SK-N-SH (cell line): ENCODE measurements at places on chromosomes 4 and X. TPM values are rescaled to one million over a fixed set of nuclear protein-coding genes. Genes with fewer than 3 reads are reported as not detected.

The SHROOM2 gene
- polyA plus RNA-seq, result not detected in 2 replicates

The NSUN7 gene
- polyA plus RNA-seq, result 0.21 and 0.28 TPM in 2 replicates

The AREG gene
- not detected in 2 replicates for polyA plus RNA-seq

The NDP gene
- polyA plus RNA-seq, result 0.13 and 0.16 TPM in 2 replicates

The CLCN5 gene
- polyA plus RNA-seq, result 1.7 and 1.9 TPM in 2 replicates

The ANKRD37 gene
- 10.1 and 11.6 TPM in 2 replicates for polyA plus RNA-seq

The CACNA1F gene
- polyA plus RNA-seq, result not detected in 2 replicates

The PSMD10 gene
- 53.0 and 69.3 TPM in 2 replicates for polyA plus RNA-seq

The VBP1 gene
- 13.8 and 18.1 TPM in 2 replicates for polyA plus RNA-seq

DNA sequence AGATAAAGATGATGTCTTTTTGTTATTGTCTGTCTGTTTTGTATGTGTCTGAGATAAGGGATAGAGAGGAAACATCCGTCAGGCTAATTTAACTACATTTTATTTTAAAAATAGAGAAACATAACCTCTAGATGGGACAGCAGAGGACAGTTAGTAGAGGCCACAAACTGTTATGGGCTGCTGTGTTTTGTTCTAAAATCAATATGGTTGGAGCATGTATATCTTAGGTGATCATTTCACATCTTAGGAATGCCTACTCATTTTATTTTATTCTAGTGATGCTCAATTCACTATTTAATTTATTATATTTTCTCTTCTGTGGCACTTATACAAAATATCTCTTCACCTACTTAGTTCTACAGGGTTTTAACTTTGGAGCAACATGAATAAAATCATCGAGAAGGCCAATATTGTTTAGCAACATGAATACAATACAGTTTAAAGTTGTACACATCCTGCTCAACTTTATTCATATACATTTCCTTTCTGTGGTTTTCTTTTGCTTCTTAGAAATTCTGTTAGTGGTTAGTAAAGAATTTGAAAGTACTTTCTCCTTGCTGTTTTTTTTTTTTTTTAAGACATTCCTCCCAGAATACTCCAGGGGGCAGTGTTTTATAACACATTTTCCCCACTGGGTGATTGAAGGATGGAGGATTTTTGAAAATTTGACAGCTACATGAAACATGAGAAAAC, 392.9 kb downstream of the UNC5C start:
- peak; percentile 41 for DNase-seq

GRCh38 chr4:182451441-182451840, 208.2 kb downstream of the TENM3 start:
- no peak for DNase-seq

DNA sequence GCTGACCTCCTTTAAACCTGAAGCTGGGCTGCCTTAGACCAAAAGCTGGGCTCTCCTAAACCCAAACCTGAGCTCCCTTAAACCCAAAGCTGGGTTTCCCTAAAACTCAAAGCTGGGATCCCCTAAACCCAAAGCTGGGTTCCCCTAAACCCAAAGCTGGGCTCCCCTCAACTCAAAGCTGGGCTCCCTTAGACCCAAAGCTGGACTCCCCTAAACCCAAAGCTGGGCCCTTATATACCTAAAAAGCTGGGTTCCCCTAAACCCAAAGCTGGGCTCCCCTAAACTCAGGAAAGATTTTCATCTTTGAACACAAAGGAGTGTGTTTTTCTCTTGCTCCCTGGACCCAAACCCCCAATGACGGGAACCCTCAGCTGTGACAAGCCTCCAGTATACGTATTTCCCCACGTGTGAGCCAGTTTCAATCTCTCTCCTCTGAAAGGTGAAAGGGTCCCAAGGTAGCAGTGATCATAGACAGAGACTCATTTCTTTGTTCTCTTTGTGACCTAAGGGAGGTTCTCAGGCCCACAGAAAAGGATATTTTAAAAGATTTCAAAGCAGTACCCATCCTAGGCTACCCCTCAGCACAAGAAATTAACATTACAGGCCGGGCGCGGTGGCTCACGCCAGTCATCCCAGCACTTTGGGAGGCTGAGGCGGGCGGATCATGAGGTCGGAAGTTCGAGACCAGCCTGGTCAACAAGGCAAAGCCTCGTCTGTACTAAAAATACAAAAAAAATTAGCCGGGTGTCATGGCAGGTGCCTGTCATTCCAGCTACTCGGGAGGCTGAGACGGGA, 31.3 kb upstream of the ASMTL start:
- DNase-seq, result no peak

- DNase-seq, result no peak
Measured at GRCh38 chrX:138763761-138764160, 52.2 kb upstream of the FGF13 start.

- no peak for DNase-seq
Measured at GRCh38 chrX:67604979-67605703, 61.3 kb downstream of the AR start.

DNA sequence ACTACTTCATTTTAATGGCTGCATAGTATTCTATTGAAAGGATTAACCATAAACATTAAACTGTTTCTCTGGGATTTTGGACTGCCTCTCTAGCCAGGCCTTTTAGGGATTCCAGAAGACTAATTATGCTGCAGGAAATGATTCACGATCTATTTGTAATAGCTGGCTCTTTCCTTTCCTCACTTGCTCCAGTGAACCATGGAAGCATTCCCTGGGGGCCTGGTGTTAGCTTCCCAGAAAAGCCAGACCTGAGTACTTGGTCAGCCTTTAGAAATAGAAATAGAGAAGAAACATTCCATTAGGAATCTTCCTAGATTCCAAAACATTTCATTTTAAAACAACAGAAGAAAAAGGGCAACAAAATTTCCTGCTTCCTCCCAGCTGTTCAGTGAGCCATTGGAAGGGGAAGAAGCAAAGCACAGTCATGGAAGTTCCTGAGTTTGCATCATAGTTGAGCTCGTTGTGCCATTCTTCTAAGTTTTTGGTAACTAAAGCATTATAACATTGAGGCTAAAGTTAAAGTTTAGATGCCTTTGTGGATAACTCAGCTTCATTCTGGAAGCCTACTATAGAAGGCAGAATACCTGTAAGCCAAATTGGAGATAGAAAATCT, 83.5 kb downstream of the NPNT start:
- DNase-seq, result no peak

GRCh38 chr4:15557786-15558550, 88.3 kb downstream of the CC2D2A start:
- no peak for DNase-seq

DNA sequence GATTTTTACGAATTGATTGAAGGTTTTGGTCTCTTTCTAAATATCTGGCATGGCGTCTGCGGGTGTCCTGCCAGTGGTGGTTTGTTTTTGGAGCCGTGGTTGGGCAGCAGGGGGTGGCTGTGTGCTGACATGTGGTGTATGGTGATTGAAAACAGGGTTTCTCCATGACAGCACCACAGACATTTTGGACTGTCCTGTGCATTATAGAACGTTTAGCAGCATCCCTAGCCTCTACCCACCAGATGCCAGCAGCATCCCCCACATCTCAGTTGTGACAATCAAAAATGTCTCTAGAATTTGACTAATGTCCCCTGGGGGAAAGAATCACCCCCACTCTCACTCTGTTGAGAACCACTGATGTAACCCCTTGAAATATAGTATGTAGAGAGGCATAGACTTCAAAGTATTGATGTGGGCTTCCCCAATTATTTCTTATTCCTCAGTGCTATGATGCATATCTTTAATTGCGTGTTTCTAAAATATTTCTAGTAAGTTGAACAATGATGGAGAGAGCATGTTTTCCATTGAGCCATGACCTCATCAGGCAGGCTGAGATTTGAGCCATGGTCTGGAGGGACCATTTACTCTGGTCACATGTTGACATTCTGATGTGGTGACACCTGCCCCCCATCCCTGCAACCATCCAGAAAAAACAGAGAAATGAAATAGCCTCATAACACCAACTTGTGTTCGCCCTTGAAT, 77.4 kb upstream of the MID1 start:
- no peak for DNase-seq

DNA sequence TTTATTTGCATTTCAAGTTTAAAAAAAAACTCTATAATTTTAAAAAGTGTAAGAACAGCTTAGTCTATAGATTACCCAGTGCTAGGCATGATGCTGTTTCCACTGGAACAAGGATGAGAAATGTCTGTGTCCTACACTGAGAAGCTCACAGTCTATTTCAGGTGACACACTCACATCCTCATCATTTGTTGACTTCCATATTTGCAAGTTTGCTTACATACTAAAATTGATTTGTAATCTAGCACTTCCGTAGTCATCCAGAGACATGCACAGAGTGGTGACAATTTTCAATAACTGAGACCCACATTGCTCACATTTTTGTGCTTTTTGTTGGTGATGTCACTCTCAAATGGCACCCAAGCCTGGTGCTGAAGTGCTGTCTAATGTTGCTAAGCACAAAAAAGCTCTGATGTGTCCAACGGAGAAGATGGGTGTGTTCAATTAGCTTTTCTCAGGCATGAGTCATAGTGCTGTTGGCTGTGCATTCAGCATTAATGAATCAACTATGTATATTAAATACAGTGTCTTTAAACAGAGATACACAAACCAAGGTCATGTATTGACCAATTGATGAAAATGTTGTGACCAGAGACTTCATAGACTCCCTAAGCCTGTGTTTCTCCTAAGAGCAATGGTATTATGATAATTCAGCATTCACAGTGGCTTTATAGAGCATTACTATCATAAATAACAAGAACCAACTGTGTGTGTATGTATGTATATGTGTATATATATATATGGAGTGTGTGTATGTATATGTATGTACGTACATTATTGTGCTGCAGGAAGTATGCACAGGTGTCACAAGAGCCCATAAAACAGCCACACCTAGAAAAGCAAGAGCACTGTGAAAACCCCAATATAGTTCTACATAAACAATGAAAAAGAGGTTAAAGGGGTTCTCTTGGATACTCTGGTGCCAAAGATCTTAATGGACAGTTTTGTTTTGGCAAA, 31.2 kb upstream of the VCX3B start:
- no peak for DNase-seq

GRCh38 chr4:174215961-174216680, 67.3 kb downstream of the FBXO8 start:
- DNase-seq, result peak; percentile 76

- DNase-seq, result no peak
Measured at GRCh38 chrX:42869659-42870476, 91.9 kb upstream of the PPP1R2C start.

DNA sequence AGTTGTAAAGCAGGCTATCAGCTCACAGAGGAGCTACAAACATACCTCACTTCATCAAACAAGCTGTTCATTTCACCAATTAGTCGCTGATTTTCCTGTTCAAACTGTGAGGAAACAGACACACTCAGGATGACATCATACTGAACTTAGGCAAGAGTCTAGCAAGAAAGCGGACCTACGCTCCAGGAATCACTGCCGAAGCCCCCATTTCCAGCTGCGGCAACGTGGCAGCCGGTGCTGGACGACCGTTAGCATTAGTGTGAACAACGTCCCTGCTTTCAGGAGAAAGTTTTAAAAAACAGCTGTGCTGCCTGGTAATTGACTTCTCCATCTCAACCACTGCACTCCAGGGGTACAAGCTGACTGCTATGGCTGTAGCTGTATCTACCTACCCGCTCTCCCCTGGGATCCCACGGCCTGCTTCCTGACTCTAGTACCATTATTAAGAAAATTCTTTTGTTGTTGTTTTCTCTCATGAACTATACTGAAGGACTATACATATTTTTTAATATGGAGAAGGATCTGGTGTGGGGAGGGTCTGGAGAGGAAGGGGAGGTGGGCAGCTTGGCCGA, 38.3 kb downstream of the NSG1 start:
- DNase-seq, result no peak

GRCh38 chrX:134171661-134172587, 65.1 kb upstream of the CCDC160 start:
- DNase-seq, result peak; percentile 64

- DNase-seq, result no peak
Measured at GRCh38 chr4:99617374-99617773, 40.3 kb downstream of the C4orf54 start.

- no peak for DNase-seq
Measured at GRCh38 chrX:16039363-16039762, 84.0 kb upstream of the GRPR start.

DNA sequence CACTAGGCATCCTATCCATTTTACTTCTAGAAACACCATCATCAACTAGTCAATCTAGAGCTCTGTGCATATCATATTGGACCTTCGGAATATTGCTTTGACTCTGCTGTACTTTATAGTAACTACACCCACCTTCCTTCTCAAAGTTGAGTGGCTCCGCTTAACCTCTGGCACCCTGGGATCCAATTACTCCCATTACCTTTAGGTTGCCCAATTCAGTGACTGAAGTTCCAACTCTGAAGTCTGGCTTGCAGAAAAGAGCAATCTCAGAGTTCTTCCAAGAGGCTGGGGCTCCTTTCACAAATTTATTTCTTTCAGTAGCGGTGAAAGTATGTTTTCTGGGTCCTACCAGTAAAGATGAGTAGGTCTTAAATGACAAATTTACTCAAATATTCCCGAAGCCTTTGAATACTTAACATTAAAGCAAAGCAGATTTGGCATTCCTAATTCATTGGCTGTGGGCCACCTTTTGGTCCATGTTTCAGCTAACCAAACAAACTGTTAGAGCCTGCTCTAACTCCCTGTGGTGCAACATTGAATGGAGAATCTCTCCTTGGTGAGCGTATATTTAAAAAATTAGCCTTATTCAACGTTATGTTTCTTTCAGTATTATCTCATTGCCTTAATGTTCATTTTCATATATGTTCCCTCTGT, 1215.8 kb downstream of the RAPGEF2 start:
- DNase-seq, result no peak

- DNase-seq, result no peak
Measured at GRCh38 chr4:135267148-135267865, 1065.7 kb upstream of the PABPC4L start.

- no peak for DNase-seq
Measured at GRCh38 chr4:131084997-131085396, 1989.0 kb downstream of the C4orf33 start.

DNA sequence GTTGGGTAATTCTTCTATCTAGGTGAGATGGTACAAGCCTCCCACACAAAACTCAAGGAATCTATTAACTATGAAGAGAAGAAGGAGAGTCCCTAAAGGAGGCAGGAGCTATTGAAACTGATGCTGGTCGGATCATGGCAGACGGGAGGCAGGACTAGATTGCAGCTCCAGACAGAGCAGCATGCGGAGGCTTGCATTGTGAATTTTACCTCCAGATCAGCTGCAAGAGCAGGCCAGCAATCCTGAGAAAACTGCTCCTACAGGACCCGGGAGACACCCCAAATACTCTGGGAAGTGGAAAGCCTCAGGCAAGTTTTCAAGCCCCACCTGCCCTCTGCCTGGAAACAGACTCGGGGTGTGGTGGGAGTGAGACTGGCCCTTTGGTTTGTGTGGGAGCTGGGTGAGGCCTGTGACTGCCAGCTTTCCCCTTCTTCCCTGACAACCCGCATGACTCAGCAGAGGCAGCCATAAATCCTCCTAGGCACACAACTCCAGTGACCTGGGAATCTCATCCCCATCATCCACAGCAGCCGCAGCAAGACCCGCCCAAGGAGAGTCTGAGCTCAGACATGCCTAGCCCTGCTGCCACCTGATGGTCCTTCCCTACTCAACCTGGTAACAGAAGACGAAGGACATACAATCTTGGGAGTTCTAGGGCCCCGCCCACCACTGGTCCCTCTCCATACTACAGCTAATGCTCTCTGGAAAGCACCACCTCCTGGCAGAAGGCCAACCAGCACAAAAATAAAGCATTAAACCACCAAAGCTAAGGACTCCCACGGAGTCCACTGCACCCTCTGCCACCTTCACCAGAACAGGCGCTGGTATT, 30.9 kb downstream of the GATB start:
- DNase-seq, result no peak

GRCh38 chr4:78610546-78611214, 59.1 kb downstream of the ANXA3 start:
- no peak for DNase-seq

GRCh38 chrX:46959101-46959500, 46.9 kb downstream of the JADE3 start:
- no peak for DNase-seq
